ENCODE measurements at places on chromosomes 1 and 21. TPM values are rescaled to one million over a fixed set of nuclear protein-coding genes. Genes with fewer than 3 reads are reported as not detected.

Gene RAB7B
- total RNA-seq, result not detected

Gene RIPPLY3
- total RNA-seq, result not detected

Gene NDUFS2
- 87.8 TPM for total RNA-seq

Gene BATF3
- 137 TPM for total RNA-seq

GRCh38 chr21:17709266-17709611, 96.5 kb upstream of the BTG3 start:
- DNase-seq, result no peak

GRCh38 chr21:16534408-16535101, 804.8 kb downstream of the USP25 start:
- DNase-seq, result no peak

- DNase-seq, result no peak
Observed at GRCh38 chr1:185058876-185059275, 13.5 kb downstream of the RNF2 start.

Gene GSTM1
- total RNA-seq, result not detected

GRCh38 chr1:51526248-51526647, 7.2 kb upstream of the EPS15 start:
- no peak for DNase-seq

DNA sequence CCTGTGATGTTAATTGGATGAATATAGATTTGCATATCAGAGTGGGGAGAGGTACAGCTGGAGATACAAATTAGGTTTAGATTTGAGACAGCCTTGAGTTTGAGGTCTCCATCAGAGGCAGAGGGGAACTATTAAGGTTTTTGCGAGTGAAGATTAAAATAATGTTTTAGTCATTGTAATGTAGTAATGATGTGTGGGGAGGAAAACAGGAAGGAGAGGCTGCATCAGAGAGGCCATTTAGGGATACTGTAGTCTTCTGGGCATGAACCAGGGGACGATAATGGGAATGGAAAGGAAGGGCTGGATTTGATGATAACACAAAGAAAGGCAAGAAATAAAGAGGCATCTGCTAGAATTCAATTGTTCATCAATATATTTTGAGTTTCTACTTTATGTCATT, 9.5 kb downstream of the CD84 start:
- no peak for DNase-seq

- no peak for DNase-seq
Observed at GRCh38 chr1:8554956-8555534, 237.1 kb downstream of the SLC45A1 start.

DNA sequence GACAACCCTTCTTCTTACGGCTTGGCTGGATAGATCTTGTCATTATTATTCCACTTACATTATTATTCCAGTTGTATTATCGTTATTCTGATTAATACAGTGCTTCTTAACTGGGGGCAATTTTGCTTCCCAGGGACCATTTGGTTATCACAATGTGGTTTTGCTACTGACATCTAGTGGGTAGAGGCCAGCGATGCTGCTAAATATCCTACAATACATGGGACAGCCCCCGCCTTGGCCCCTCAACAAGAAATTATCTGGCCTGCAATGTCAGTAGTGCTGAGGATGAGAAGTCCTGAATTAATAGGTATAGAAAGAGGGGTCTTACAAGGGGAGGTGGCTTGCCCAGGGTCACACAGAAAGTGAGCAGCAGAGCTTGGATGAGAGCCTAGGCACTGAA, 105.6 kb downstream of the PTPRU start:
- no peak for DNase-seq

Gene SLC37A1
- total RNA-seq, result 22.5 TPM

Gene TPTE
- not detected for total RNA-seq

GRCh38 chr1:87291107-87291506, 37.6 kb upstream of the LMO4 start:
- DNase-seq, result no peak

GRCh38 chr1:85438353-85438752, 26.6 kb downstream of the DDAH1 start:
- no peak for DNase-seq

Gene GATAD2B
- total RNA-seq, result 58.5 TPM

GRCh38 chr1:5067246-5067645, 412.8 kb downstream of the AJAP1 start:
- DNase-seq, result no peak

- no peak for DNase-seq
Observed at GRCh38 chr1:156114919-156115513, 505 bp downstream of the LMNA start.

DNA sequence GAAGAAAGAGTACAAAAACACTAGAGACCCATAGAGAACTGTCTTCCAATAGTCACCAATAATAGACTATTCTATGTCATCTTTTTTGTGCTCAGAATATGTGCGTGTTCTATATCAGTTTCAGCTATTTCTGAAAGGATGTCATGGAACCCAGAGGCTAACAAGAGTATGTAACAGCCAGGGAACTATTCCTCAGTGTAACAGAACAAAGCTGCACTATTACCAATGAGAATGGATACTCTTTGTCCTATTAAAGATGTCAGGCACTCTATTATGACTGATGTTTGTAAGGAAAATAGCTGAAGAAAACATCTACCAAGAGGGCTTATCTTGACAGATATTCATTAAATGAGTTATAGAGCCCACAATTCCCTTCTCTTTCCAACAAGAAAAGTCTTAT, 8.6 kb upstream of the LRRC8C start:
- no peak for DNase-seq

GRCh38 chr1:163796394-163796821, 474.7 kb downstream of the NUF2 start:
- no peak for DNase-seq

DNA sequence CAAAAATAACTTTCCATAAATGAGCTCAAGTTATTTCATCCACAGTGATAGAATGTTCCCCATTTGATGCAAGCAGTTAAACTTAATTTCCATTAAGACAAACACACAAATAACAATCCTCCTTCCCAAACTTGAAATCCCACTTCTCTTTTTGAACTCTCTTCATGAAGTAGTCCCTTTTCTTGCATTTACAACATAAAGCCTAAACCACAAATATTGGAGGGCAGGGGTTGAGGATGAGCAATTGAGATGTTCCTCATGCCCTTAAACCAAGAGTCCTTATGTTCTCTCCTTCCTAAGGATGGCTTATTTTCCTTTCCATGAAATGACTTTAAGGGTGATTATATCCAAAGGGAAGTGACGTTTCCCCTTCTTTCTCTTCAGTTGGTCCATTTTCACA, 228.8 kb downstream of the DISC1 start:
- DNase-seq, result no peak

DNA sequence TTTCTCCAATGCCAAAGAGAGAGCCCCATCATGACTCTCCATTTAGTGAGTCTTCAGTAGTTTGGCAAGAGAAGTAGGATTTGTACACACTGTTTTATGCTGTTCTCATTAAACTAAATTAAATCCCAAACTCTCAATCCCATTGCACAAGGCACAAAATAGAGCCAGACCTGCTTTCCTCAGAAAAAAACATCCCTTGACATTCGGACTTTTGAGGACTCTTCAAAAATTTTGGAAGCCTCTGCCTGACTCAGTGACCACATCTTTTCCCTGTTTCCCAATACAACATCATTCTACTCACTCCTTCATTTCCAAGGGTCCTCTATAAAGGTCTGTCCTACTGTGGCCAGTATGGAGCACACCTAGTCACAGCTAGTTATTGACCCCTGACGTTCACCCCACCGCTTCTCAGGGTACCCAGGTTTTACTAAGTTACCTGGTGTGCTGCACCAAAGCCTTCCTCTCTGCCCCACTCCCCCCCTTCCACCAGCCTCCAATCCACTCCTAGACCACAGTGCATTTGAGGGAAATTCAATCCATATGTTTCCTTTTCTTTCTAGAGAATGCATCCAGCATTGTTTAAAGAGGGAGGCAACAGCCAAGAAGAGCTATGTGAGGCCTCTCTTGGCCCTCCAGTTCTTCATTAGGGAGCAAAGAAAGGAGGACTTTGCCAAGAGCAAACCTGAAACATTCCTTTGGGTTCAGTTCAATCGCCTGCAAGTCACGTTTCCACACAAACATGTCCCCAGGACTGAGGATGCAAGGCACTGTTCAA, 428.7 kb downstream of the PLPP3 start:
- no peak for DNase-seq

DNA sequence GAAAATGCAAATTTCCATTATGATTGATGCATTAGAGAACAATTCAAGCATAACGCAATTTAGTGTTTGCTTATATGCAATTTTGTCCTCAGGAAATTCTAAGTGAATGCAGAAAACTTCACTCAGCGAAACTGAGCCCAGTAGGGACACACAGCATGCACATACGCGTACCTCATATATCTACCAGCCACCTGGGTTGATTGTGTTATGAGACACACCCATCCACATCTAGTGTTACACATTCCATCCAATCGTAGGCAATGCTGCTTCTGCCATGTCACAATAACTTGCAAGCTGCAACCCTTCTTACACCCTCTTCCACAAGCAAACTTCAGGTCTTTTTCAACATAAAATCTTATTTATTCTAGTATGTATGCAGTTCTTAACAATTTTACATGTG, 312.9 kb downstream of the HHAT start:
- DNase-seq, result no peak

DNA sequence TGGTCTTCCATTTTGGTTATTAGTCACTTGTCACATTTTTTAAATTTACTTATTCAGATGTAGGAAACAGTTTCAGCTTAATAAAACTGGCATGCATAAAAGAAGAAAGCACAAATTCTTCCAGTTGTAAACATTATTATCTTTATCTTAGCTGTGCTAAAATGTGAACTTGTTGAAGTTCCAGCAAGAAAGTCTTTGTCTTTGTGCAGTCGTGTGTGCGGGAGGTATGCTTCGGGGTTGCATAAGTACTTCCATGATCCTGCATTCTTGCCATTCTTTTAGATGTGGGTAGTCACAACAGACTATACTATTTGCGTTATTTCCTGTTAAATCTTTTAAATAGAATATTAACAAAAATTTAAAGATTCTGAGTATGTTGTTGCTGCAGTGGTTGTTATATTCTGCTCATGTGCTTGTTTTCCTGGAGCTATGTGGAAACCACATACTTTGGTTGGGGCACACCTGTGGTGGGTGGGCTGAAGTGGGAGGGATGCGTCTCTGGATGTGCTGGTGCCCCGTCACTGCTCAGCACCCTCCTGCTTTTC, 49.9 kb downstream of the CBS start:
- no peak for DNase-seq

Gene GJA9
- total RNA-seq, result not detected

DNA sequence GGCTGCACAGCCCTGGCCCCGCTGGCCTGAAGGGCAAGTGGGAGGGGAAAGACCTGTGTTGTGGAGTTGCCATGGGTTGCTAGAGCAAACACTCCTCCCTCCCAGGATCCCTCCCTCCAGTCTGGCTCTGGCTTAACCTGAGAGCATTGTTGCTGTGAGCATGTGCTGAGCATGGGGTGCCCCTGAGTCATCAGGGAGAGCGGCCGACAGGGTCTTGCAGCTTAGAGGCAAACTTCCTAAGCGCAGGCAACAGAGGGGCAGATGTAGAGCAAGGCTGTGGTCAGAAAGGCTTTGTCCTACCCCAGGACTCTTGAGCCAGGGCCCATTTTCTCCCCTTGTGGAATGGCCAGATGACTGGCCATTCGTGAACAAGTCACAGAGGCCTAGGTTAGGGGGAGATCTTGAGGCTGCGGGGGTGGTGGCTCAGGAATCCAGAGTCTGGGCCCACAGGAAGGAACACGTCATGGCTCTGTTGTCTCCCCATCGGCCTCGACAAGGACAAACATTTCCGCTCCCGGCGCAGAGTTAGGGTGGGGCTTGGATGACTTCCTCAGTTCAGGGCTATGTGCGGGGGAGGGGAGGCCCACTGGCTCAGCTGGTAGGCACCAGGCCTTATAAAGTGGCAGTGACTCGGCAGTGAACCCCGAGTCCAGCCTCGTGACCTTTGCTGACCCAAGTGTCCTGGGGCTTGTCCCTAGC, 362 bp upstream of the DYNLT4 start:
- peak; percentile 77 for DNase-seq

- DNase-seq, result no peak
Observed at GRCh38 chr1:201842472-201843027, 13.6 kb downstream of the IPO9 start.

DNA sequence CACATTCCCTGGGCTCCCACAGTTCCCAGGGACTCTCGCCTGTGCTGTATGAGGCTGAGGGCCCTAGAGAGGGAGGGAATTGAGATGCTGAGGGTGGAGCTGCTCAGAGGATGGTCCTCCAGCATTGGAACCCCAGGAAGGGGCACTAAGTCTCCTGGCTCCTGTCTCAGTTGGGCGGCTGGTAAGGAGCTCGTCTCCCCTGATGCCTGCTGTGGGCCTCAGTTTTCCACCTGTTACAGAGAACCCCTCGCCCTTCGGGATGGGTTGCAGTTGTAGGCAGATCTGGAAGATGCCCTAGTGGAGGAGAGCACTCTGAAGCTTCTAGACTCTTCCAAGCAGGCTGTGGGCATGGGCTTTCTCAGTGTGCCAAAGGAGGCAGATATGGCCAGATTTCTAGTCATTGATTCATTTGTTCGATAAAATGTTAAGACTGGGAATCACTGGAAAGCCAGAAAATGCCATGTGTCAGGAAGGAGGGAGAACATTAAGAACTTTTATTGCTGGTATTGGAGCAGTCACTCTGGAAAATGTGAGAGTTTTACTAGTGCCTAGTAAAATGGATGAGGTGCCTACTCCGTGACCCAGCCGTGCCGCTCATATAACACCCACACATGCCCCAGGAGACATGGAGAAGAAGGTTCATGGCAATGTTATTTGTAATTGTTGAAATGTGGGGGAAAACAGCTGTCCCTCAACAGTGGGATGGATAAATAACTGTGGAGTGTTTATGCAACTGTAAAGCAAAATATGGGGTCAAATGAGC, 828 bp upstream of the MYBPH start:
- no peak for DNase-seq

DNA sequence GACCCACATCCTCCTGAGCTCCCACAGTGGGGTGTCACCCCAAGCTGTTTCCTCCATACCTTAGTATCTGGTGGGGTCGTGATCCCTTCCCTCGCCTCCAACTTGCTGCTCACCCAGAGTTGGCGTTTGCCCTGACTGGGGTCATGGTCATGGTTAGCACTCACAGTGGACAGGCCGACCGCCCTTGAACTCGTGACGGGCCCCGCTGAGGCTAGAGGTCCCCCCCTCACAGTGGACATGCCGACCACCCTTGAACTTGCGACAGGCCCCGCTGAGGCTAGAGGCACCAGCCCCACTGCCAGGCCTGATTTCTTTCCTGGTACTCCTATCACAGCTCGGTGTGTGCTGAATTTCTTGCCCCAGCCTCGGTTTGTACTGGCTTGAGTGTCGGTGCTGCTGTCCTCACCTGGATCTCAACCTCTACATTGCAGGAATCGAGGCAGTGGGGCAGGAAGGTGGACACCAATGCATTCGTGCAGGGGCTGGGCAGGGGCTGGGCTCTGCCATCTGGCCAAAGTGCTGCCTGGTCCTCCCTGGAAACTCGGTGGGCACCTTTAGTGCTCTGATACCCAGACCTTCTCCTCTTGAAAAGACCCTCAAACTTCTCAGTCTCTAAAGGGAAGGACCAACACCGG, 37.5 kb upstream of the AJAP1 start:
- DNase-seq, result no peak
